ENCODE measurements at places on chromosomes 4 and X.

DNA sequence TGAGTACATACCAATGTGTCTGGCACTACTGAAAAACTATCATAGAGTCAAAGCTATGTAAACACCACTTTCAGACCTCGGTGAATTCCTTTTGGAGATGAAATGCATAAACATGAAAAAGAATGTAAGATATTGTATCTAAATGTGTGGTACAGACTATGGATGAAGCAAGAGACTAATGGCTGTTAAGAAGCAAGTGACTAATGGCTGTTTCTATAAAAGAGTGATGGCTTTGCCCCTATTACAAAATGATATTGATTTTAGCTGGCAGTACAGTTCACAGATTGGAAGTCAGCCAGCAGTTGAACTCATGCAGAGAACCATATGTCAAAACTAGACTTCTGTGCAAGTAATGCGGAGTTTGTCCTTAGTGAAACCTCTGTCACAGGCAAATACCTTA, 359.3 kb downstream of the GRXCR1 start:
- no peak for DNase-seq

GRCh38 chr4:69524706-69525105, 29.0 kb upstream of the UGT2B4 start:
- DNase-seq, result no peak

DNA sequence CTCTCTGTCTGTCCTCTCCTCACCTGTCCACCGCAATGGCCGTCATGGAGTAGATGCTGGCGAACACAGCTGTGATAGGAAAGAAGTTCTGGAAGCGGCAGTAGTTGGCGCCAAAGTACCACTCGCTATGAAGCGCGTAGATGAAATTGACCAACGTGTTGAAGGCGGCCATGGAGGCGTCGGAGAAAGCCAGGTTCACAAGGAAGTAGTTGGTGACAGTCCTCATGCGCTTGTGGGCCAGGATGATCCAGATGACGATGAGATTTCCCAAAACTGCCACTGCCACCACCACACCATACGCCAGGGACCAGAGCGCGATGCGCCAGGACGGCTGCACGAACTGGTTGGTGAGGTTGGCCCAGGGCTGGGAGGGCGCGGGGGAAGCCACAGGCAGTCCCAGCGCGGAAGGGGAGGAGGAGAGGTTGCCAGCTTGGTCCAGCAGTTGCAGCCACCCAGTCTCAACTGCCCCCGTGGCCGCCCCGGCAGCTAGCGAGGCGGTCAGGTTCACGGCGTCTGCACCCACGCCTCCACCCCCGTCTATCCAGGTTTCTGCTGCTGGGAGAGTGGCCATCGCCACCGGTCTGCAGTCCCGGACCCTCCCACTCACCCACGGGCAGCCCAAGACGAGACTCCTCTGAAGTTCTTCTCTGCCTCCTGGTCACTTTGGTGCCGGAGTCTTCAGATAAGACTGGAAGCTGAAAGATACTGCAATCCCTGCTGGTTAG, 518 bp downstream of the TACR3 start:
- DNase-seq, result no peak

DNA sequence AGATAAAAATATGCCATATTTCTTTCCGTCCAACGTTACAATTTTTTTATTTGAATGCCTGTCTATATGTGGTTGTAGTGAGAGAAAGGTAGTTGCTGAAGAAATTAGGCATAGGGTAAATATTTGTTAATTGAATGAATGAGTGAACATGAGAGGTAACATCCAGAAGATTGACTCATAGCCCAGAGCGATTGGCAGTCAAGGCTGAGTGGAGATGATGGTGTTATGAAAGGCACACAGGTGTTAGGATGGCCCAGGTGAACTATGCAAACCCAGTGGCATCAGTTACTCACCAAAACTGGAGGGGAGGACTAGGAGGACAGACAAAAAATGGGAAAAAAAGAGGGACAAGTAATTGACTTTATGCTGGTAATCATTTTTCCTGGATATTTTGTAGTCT, 31.7 kb upstream of the SPRY1 start:
- no peak for DNase-seq

DNA sequence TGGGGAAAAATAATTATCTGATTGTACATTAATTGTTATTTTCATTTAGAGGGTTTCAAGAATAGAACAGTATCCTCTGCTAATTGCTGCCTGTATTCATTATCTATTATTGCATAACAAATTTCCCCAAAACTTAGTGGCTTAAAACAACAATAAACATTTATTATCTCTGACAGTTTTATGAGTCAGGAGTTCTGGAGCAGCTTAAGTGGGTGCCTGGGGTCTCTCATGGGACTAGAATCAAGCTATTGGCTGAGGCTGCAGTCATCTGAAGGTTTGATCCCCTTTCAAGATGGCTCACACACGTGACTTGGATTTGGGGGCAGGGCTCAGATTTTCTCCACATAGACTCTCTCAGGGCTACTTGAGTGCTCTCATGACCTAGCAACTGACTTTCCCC, 98.1 kb upstream of the JADE1 start:
- peak; percentile 24 for DNase-seq

DNA sequence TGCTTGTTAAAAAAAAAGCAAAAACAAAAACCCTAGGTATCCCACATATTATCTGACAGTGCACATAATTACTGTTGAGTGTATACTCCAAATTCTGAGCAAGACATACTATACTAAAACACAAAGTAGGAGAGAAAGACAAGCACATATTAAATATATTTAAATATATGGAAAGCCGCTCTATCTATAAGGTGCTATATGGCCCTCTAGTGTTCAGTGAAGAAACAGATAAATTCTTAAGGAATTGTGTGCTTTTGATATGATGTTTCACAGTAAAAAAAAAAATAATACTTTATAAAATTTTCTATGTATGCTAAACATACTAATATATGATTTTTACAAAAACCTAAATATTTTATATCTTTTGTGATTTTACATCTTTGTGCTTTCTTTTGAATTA, 137.8 kb downstream of the FBXW7 start:
- no peak for DNase-seq

- DNase-seq, result no peak
These were observed 193.9 kb downstream of the ANK2 start for GRCh38 chr4:113243312-113243711.

DNA sequence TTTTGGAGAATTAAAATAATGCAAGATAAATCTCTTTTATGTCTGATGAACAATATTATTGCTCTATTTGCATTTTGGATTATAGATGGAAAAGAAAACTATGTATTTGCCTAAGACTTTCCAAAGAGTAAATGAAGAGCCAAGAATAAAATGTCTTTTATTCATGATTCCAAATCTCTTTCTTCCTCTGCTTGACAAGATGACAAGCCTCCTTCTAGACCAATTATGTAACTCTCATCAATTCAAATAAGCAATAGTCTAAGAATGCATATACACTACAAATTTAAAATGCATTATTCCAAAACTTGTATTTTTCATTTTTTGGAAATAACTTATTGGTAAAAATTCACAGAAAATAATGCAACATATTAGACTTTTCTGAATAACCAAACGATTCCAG, 377.3 kb downstream of the GASK1B start:
- DNase-seq, result no peak

DNA sequence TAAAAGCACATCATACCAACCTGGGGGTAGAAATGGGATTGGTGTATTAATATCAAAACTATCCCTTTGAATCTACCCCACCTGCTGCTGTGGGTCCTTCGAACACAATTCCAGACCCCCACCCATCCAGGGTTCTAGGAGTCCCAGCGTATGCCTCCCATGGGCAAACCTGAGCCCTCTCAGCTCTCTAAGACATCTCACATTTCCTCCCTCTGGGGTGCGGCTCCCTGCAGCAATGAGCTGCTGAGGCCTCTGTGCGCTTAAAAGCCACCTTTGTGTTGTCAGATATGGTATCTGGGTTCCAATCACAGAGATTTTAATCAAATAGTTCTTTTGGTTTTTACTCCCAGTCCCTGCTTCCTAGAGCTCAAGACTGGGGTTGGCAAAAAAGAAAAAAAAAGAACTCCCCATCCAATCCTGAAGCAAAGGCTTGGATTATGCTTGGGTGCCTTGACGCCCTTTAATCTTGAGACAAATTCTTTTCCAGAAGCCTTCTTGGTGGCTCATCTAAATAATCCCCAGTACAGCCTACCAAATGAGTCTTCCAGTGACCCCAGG, 37.5 kb upstream of the NOCT start:
- no peak for DNase-seq

DNA sequence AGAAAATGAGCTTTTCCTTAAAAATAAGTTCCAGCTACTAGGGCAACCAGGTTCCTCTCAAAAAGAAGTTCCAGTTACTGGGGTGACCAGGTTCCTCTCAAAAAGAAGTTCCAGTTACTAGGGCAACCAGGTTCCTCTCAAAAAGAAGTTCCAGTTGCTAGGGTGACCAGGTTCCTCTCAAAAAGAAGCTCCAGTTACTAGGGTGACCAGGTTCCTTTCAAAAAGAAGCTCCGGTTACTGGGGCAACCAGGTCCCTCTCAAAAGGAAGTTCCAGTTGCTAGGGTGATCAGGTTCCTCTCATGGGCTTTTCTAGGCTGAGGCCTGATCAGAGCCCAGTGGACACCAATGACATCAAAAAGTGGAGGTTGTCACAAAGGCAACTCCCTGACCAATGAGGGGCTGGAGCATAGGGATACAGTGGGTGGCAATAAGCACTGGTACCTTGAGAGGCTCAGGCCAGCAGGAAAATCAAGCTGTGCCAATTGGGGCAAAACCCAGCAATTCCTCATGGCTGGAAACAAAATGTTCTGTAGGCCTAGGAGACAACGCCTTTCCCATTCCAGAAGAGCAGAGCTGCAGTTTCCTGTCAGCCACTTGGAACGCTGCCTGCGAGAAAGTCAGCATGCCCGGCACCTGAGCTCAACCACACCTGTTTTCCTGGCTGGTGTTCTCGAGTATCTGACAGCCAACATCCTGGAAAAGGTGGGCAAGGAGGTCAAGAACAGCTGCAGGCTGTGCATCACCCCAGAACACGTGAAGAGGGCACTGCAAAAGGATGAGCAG, 12.3 kb upstream of the SYTL5 start:
- DNase-seq, result no peak

DNA sequence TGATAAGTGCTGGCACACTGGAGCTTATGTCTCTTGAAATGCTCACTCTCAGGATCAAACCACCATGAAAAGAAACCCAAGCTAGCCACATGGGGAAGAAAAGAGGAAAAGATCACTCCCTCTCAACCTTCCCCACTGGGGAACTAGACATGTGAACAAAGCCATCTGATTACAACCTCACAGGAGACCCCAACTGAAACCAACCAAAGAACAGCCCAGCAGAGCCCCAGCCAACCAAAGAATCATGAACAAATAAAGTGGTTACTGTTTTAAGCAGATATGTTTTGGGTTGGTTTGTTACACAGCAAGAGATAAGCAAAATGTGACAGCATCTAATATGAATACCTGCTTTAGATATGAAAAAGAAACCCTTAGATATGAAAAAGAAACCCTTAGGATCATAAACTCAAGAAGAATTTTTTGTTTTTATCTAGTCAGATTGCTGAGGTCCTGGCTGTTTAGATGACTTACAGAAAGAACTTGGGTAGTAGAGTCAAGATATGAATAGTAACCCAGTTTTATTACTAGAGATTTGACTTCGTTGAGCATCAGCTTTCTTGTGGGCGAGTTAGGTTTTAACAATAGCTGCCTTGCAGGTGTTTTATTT, 23.7 kb upstream of the TLR7 start:
- no peak for DNase-seq

- peak; percentile 7 for DNase-seq
These were observed 163.6 kb upstream of the FAT1 start for GRCh38 chr4:186887291-186887700.

- DNase-seq, result no peak
These were observed 5.5 kb downstream of the DDX60L start for GRCh38 chr4:168474660-168475320.

GRCh38 chr4:8281519-8282133, 12.1 kb downstream of the HTRA3 start:
- DNase-seq, result no peak

DNA sequence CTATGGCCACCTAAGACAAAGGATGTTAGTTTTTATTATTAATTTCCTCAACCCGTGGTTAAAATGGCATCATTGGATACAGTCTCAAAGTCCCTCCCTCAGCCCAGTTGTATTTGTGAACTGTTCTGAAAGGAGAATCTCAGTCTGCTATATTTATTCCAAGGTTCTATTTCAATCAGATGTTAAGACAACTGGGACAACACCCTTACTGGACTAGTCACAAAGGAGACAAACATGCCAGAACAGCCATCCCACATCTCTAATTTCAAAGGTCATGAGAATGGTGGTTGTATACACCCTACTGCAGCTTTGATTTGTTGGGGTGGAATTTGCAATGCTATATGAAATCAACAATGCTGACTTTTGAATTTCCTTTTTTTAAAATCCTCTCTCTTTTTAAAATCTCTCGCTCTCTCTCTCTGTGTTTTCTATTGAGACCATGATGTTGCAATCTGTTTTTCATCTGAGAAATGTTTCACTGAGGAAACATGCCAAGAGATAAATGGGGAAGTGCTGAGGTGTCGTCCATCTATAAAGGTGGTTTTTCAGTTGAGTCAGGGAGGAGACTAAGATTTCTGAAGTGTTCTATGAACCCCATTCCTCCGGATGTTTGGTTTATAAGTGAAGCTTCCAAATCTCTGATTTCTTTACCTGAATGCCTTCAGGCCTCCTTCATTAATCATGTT, 201.5 kb upstream of the GATB start:
- no peak for DNase-seq

DNA sequence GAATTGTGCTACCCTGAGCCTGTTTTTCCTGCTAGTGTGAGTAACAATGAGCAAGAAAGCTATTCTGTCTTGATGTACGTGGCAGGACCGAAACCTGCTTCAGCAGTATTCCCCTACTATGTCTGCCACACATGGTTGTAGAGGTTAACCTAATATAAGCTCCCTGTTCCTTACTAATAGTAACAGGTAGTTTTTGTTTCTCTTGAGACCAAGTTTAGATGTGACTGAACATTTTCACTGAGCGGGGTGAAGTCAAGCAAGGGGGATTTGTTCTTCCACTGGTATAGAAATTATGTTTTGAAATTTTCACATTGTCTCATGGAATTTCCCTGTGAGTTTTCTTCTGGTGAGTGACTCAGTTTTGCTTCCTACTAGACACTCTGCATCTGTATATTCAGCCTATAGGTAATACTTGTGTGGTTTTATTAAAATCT, 37.3 kb downstream of the RRAGB start:
- no peak for DNase-seq

DNA sequence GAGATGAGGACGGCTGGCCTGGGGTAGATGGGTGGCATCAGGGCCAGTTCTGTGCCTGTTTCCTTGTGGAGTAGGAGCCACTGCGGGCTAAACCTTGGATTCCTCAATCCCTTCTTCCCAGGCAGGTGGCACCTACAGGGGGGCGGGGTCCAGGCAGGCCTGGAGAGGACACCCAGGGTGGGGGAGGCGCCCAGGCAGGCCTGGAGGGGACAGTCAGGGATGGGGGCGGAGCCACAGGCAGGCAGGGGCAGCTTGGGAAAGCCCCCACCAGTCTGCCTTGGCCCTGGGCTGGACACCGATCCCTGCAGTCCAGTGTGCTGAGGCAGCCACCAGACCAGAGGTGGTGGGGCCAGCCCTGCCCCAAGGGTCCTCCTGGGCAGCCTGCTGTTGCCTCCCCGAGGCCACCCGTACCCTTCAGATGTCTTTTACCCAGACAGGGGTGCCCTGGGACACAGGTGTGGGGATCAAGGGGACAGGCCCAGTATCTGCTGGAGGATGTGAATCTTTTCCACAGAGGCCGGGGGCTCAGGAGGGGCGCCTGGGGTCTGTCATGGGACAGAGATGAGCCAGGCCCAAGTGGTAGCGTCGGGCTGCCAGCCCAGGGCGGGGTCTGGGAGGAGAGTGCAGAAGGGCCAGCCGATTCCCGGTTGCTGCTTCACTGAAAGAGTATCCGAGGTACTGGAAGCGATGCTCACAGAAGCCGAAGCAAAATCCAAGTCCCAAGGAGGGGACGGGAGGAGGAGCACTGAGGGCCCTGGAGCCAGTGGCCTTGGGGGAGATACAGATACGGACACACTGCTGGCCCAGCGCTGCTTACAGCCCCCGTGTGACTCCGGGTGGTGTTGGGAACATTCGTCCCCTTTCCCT, 34.5 kb downstream of the LRPAP1 start:
- DNase-seq, result no peak

All from NCI-H1417 (cell line).